ENCODE measurements at places on chromosomes 7 and 10.

DNA sequence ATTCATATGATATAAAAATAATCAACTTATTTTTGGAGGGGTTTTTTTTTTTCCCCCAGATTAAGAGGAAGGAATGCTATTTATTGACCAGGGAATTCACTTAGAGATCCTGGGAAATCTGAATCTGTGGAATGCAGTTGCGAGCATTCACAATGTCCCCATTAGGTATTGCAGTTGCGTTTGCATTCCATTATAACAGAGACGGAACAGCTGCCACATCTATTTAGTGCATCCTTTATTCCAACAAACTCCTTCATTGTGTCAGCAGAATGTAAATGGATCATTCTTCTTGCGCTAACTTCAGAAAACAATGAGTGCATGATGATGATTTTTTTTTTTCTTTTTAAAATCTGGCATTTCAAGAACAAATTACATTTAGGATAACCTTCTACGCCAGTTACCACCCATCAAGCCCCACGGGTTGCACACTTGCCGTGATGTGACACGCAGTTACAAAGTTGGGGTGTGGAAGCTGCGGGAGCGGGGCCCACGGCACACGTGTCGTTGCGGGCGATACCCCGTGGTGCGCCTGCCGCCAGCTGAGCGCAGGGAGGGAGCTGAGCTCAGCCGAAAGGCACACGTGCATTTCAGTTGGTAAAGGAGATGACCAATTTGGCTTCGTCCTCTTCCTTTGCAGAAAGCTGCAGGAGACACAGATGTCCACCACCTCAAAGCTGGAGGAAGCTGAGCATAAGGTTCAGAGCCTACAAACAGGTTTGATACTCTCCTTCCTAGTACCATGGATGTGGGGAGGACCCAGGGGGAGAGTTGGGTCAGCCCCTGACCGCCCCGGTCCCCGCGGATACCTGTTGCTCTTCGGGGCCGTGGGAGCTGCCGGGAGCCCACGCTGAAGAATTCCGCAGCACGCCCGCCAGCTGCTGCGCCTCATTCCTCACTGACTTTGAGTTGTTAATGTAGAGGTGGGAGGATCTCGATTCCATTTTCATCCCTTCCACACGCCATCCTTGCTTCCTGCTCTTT is 175.3 kb upstream of the SH2B2 start:
- no peak for DNase-seq

- DNase-seq = no peak
Observed at GRCh38 chr7:2480070-2480408, 3.8 kb upstream of the GRIFIN start.

- DNase-seq = no peak
Observed at GRCh38 chr7:129417073-129417472, 17.2 kb upstream of the STRIP2 start.

DNA sequence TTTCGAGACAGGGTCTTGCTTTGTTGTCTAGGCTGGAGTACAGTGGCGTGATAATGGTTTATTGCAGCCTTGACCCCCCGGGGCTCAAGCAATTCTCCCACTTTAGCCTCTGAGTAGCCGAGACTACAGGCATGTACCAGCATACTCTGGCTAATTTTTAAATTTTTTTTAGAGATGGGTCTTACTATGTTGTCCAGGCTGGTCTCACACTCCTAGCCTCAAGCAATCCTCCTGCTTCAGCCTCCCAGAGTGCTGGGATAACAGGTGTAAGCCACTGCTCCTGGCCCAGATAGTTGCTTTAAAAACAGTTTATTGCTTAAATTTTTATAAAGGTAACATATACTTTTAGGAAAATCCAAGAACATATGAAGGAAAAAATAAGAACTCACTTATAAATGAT is 26.3 kb downstream of the NEURL1 start:
- no peak for DNase-seq

DNA sequence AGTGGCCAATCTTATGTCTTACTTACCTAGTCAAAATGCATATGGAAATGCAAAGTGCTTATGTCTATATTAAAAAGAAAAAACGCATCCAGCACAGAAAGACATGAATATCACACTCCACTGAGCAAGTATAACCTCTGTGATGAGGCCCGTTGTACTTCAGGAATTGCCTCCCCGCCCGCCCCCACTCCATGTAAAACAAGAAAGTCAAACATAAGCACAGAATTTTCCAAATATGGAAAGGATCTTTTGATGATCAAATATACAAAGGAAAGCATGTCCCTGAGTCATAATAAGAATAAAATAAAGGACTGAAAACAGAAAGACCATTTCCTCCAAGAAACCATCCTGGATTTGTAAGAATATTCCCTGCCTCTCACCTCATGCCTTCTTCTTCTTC is 229.1 kb downstream of the BAMBI start:
- DNase-seq = no peak

DNA sequence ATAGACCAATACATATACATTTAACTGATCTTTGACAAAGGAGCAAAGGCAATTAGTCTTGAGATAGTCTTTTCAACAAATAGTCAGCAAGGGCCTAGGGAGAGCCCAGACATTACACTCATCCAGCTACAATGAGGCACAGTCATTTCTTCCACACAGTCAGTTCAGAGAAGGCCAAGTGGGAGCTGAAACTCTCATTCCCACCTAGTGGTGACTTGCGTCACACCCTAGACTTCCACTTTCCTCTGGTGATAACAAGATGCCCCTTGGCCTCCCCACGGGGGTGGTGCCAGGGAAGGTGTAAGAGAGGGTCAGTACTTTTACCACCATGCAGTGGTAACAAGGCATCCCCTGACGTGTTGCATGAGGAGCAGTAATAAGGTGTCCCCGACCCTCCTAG is 8.0 kb downstream of the FRMPD2 start:
- no peak for DNase-seq

DNA sequence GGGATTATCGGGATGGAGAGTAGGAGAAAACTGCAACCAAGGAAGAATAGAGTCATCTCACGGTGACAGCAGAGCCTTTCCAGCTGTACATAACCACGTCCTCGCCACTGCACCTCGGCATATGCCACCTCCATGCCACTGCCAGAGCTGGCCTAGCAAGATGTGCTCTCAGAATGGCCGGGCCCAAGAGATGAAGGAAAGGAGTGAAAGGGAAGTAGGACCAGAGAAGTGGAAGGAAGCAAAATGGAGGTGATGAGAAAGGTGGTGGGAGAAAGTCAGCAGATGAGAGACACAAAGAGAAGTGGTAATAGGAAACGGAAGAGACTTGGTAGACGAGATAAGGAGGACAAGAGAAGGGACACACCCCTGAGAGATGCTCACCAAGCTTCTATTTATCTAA is 8.0 kb upstream of the CALU start:
- no peak for DNase-seq

DNA sequence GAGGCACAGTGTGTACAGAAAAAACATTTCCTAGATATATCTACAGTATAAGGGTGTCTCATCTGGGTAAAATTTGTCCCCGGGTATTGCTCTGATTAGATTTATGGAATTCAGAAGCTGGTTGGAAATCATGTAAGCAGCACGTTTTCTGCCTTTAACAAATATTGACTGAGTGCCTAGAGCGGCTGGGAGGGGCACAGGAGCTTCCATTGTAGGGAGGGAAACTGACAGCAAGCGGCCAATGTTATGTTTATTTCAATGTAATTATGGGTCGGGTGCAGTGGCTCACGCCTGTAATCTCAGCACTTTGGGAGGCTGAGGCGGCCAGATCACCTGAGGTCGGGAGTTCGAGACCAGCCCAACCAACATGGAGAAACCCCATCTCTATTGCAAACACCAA is 4.4 kb upstream of the RFC2 start:
- DNase-seq = no peak

GRCh38 chr10:34802692-34803091 is 12.4 kb downstream of the PARD3 start:
- no peak for DNase-seq

- DNase-seq = no peak
Observed at GRCh38 chr7:25287291-25287690, 59.0 kb upstream of the NPVF start.

DNA sequence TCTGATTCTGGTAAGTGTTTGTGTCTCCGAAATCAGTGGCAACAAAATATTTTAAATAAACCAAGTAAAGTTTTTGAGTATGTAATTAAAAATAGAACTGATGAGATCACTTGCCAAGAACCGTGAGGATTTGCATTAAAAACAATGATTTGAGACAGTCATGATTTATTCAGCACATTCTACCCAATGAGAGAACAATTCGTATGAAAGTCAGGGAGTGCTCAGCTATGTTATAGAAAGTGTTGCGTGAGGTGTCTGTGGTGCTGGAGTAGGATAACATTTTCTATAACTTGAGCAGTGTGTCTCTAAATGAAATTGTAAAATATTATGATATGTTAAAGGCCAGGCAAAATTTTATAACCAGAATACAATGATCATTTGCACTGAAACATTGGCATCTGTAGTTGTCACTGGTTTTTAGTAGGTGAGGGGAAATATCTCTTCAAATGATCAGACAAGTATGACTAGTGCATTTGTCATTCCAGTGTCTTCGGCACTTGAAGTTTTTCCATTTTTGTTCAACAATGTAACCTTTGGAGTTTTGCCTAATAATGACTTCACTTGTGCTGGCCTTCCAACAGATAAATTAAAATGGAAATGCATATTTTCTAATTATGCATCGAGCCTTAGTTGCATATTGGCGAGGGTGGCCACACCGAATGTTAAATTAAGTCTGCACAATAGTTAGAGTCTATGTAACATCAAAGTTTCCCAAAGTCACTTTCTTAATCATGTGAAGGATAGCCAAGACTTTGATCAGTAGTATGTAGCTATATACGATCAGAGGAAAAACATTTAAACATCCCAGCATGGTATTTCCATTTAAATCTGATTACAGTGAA is 335.9 kb downstream of the GFRA1 start:
- DNase-seq = no peak

GRCh38 chr10:5844345-5845055 is 31.3 kb upstream of the GDI2 start:
- DNase-seq = no peak

GRCh38 chr7:123397746-123398338 is 136.6 kb downstream of the IQUB start:
- no peak for DNase-seq

DNA sequence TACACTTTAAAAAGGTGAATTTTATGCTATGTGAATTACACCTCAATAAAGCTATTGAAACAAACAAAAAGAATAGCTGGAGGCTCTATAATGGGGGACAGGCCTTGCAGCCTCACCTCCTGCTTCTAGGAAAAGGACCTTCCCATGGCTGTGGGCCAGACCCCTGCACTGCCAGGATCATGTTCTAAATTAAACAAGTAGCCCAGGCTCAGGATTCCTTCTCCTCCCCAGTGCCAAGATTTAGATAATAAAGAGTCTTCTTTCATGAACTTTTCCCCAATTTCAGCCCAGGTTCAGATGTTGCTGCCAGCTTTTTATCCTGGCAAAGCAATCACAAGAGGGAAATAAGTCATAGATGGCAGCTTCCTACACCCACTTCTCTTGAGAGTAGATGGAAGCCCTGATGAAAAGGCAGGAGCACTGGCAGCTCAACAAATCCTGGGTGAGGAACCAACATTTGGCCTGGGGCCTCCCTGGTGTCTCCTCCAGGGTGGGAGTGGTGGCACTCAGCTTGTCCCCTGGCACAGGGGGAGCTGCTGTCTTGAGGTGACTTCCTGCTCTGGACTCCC is 22.2 kb upstream of the CAMK2B start:
- DNase-seq = no peak

DNA sequence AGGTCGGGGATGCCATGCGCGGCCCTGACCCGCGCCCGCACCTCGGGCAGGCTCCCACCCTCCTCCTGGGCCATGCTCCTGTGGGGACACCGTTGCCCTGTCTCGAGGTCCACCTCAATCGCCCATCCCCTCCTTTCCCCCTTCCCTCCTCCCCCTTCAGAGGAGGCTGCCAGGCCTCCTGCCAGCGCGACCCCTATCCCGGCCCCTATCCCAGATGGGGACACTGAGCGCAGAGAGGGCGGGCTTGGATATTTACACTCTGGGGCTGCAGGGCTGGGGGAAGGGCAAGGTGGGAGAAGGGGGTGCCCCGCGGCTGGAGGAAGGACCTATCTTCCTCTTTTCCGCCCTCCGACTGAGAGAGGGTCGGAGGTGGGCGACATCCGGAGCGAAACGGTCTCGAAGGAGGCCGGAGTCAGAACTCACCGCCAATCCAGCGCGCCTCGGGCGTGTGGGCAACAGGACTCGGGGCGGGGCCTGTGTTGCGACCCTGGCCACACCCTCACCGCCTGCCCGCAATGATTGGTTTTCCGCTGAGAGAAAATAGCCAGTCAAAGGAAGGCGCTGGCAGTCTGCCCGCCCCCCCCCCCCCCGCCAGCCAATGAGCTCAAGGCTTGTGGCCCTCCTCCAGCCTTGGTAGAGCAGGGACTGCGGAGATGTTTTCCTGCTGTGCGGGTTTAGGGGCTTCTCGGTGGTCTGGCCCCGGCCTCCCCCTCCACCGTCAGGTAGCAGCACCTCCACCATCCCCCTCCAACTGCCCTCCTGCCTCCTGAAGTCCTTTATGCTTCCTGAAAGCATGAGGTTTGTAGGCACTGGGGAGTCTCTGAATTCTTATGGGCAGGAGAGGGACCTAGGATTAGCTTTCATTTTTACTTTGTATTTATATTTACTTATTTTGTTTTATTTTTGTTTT is at the start of gene METTL27:
TSS of gene METTL27 (minus strand) at position 450 of the 910 bp plus-strand sequence. CDS start at position 74, 376 bp downstream.
- peak; percentile 95 for DNase-seq

DNA sequence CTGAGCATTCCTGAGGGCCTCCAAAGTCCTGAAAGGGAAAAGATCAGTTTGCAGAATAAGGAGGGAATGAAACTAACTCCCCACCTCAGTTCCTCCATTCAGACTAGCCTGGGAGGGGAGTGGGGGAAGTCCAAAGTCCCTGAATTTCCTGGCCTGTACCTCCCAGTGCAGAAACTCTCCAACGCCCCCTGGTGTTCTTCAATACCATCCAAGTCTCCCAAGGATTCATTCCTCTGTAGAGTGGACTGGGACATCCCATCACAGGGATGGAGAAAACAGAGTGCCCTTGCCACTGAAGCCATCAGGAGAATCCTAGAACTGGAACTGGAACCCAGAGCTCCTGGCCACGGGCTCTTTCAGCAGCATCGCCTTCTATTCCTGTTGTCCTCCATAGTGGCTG is 1.6 kb upstream of the COL13A1 start:
- no peak for DNase-seq

- DNase-seq = no peak
Observed at GRCh38 chr7:2554661-2555111, 638 bp downstream of the BRAT1 start.

DNA sequence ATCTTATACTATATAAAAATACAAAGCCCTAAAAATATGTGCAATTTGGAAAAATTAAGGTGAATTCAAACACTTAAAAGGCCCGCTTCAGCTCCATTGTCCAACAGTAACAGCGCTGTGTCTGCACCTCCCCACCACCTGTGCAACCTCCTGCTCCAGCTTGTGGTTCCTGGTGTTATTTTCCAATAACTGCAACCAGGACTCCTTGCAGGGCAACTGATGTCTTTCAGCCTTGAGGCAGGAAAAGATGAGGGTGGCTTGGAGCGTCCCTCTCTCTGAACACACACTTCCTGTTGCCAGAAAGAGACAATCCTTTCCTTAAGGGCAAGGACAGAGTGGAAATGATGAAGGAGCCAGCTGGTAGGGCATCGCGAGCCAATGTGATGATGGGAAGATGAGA is 336.0 kb downstream of the GLRX3 start:
- DNase-seq = no peak
